ENCODE measurements at places on chromosomes 7 and 10.

DNA sequence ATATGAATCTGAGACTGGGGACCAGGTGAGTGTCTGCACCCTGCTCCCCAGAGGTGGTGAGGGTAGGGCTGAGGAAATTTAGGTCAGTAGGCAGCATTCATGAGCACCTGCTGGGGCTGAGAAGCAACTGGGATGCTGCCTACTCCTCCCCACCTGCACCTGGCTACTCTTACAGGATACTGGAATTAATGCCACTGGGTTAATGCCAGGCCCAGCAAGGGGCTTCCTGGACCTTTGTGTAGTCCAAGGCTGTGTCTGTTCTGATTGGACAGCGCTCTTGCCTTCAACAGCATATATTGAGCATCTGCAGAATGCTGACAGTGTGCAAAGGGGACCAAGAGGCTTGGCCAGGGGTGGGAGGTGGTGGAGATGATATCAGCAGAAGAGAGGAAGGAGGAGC, 32.1 kb downstream of the ADCYAP1R1 start:
- DNase-seq: no peak

GRCh38 chr10:3482200-3482993, 302.6 kb downstream of the KLF6 start:
- peak; percentile 46 for DNase-seq

GRCh38 chr10:13810568-13810967, 223.8 kb downstream of the PRPF18 start:
- no peak for DNase-seq

DNA sequence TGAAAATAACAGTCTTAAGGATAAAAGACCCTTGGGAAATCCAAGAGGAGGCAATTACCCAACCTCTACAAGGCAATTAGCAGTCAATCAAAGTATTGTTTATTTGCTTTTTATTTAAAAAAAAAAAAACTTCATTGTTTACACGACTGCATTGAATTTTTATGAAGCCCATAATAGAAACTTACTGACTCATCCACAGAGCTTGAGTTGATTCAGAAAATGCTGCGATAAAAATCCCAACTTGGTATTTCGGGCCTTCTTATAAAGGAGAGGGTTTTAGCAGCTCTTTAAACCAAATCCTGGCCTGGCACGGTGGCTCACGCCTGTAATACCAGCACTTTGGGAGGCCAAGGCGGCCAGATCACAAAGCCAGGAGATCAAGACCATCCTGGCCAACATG, 69.2 kb upstream of the PALS2 start:
- no peak for DNase-seq

DNA sequence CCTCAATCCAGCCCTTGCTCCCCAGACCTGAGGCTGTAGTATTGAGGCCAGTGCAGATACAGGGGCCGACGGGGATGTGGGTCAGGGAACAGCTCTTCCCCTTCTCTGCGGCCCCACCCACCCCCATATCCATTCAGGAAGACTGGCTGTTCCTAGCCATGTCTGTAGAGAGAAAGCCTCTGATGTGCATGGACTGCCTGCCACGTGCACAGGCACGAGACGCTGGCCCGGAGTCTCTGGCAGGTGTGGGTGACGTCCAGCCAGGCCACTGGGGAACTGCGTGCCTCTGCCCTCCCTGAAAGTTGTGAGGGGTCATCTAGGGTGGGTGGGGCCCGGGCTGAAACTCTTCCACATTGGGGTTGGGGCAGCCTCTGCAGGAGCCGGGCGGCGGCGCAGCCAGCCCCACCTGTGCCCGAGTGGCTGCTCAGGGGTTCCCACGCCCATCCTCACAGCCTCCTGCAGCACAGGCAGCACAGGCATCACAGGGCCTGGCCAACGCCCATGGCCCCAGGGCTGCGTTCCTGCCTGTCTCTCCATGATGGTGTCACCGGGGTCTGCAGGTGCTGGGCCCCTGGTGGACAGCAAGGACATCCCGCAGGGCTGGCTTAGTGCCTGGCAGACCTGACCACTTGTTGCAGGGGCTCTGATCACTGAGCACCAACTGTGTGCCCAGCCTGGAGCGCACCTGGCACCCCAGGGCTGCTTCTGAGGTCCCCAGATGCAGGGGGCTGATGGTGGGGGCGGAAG, 27.5 kb downstream of the MICALL2 start:
- no peak for DNase-seq

DNA sequence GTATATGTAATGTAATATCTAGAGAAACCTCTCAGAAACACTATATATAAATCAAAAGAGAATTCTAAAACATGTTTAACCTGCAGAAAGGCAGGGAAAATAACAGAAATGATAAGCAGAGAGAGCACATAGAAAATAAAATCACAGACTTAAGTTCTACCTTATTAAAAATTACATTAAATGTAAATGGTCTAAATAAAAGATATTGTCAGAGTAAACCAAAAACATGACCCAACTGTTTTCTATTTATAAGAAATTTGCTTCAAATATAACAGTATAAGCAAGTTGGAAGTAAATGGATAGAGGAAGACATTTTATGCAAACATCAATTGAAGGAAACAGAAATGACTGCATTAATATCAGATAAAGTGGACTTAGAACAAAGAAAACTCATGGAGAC, 43.4 kb downstream of the HECTD2 start:
- no peak for DNase-seq

DNA sequence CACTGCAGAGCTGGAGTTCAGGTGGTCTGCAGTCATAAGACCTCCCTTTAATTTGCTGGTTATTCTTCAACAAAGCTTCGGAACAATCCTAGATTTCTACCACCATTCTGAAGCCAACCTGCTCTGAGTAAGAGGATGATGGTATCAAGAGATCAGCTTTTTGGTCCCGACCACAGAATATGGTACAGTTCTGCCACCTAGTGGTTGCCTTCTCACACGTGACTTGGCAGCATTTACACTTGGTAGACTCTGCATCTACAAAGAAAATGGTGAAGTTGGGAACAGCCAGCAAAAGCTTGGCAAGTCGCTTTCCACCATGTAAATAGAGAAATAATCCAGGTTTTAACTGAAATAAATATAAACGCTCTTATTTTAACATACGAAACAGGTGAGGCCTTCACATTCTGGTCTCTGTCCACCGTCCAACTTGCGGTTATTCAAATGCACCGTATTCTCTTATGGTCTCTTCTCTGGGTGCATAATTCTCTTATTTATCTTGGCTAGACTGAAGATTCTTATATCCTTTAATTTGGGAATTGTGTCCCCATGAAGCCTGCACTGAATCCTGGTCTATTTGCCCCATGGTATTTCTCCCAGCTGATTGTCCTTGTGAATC, 173.9 kb upstream of the GRM3 start:
- DNase-seq: peak; percentile 75

GRCh38 chr10:131662851-131663250, 238.0 kb upstream of the PPP2R2D start:
- DNase-seq: no peak

DNA sequence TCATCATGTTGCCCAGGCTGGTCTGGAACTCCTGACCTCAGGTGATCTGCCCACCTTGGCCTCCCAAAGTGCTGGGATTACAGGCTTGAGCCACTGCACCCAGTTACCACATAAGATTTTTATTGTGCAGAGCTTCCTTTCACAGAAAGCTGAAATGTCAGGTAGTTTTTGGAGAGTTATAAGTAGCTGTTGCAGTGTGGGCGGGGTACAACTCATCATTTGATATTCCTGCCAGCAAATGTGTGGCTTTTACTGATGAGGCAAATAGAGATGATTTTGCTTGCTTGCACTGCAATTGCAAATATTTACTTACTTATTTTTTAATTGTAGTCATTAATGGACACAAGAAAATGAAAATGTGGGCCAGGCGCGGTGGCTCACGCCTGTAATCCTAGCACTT, 32.4 kb downstream of the NKX2-3 start:
- no peak for DNase-seq

- no peak for DNase-seq
These were observed 31.4 kb upstream of the CHST15 start for GRCh38 chr10:124124769-124125161.

DNA sequence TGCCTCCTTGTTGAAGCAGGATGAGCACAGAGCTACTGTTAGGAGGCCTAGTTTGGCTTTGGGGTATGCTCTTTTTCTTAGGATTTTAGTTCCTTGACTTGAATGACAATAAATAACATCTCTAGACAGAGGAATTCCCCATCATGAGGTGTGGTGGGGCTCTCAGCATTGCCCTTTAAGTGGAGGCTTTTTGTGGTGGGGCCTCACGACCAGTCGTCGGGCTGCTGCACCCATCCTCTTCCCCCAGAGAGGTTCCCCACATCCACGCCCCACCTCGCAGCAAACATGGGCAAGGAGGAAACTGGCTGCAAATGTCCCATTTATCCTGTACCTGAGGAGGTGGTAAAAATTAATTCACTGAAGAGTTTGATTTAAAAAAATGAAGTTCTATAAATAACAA, 36.1 kb upstream of the TARP start:
- DNase-seq: no peak

DNA sequence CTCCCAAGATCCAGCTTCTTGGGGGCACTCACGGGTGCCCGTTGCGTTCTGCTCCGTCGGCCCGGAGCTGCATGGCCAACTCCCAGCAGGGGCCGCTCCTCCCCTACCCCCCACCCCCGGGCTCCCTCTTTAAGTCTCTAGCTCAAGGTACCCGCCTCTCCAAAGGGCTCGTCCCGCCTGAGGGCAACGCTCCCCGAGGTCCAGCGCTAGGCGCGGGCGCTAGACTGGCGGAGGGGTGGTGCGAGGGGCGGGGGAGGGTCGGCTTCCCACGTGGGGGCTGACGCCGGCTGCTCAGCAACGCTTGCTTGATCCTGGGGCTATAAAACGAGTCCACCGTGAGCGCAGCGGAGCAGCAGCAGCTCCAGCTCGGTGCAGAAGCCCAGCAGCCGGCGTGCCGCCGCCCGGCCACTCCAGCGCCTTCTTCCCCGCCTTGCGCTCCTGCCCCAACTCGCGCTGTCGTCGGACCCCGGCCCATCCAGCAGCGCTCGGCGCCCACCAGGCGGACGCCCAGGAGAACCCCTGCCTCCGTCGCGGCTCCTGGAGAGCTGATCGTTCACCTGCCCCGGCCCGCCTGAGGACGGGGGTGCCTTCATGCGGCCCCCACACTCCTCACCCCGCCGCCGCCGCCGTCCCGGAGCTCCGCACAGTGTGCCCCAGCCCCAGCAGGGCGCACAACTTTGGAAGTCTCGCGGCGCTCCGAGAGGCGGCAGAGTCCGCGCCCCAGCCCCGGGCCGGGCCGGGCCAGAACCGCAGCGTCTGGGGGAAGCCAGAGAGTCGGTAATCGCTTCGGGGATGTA, at the start of gene ADRA2A:
TSS of gene ADRA2A (plus strand) at position 348 of the 797 bp plus-strand sequence. CDS start 968 bp downstream, outside the sequence.
- DNase-seq: peak; percentile 71

DNA sequence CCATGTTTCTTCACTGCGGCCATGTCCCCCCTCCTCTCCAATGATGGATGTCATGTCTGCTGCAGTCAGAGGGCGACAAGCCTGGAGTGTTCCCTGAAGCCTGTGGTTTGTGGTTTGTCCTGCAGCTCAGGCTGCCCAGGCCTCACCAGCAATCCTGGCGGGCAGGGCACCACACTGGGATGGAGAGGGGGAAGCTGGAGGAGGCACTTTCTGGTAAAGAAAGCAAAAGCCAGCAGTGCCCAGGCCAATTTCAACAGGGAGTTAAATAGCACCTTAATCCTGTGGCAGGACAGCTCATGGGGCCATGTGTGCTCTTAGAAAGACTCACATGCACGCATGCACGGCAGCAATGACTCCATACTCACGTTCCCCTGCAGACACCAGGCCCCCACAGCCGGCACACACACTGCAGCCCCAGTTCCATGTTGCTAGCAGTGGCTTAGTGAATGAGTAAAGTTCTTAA, 158.3 kb downstream of the EGFR start:
- no peak for DNase-seq

DNA sequence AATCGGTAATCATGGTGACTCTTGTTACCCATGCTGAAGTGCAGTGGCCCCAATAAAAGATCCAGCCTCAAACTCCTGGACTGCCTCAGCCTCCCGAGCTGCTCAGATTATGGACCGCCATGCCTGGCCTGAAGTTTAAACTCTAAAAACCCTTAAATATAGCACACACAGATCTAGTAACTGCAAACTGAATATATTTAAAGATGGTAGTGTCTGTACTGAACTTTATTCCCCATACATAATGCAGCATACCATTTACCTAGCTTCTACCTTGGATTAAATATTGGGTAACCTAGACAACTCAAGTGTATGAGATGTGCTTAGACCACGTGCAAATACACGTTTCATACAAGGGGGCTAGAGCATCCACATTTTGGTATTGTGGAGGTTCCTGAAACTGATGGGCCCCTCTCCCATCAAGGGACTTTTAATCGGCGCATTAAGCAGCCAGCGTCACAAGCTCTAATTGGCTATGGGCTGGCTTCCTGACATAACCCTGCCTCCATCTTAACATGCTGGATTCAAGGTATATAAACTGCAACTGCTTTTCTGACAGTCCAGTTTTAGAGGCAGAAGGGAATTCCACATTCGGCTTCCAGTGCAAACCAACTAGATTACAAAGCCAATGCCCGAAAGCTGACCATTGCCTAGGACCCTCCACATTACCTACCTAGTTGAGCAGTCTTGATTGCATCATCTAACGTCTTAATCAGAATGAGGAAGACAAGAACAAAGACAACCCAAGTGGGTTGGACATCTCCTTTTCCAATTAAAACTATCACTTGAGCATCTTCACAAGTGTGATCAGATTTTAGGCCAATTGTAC, 13.0 kb downstream of the HNRNPA2B1 start:
- no peak for DNase-seq

- no peak for DNase-seq
These were observed 227.0 kb downstream of the ANK3 start for GRCh38 chr10:60162631-60163030.

- no peak for DNase-seq
These were observed 104.9 kb downstream of the CDK14 start for GRCh38 chr7:90701021-90701420.

DNA sequence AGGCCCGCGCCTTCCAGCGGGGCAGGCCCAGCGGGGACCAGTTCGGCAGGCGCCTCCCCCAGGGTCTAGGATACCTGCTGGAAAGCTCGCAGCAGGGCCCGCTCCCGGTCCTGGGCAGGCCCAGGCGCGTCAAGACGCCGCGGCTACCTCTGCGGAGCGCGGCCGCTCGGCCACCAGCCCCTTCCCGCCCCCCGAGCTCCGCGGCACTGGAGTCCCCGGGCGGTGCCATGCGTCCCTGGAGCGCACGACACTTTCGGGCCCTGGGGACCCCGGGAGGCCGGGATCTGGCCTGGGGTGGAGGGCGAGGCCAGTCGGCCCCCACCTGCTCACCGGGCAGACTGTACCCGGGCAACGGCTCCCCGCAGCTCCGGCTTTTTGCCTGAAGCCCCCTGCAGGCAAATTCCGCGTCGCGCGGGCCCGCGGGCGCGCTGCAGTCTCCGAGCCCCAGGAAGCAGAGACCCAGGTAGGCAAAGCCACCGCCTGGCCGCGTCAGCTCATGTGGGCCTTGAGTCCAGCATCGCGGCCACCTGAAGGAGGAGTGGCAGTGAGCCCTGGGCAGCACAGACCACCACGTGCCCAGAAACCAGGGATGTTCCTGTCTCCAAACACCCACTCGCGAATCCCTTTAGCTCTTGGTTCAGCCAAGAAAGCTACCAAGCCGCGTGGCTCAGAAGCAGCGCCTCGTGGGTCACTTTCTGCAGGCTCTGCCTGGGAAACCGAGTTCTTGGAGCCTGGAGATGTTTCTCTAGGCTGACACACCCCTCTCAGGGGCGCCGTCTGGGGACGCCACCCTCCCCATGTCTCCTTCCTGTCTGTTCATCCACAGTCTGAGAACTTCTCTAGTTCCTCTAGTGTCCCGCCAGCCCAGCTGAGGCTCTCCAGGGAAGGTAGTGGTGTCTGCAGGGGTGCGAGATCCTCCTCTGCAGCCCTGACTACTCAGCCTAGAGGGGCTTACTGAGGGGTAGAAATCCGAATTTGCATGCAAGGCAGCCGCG, 46.1 kb upstream of the APBB1IP start:
- DNase-seq: no peak

Data from body of pancreas (tissue), 4 donors.